ENCODE measurements at places on chromosomes 7 and 10.

DNA sequence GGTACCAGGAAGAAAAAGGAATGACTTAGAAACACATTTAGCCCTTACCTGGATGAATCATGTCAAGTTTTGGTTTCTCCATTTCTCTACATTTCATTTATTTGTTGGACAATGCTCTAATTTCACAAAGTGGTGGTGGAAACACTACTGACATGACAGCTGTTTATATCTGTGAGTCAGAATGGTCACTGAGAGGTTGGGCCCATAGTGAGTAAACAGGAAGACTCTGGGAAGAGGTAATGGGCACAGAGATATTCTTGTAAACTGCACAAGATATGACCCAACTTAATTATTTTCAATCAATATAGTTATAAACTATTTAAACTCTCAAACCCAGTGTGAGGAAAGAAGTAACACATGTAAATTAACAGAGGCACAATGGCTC, 176.3 kb upstream of the MEOX2 start:
- no peak for DNase-seq

DNA sequence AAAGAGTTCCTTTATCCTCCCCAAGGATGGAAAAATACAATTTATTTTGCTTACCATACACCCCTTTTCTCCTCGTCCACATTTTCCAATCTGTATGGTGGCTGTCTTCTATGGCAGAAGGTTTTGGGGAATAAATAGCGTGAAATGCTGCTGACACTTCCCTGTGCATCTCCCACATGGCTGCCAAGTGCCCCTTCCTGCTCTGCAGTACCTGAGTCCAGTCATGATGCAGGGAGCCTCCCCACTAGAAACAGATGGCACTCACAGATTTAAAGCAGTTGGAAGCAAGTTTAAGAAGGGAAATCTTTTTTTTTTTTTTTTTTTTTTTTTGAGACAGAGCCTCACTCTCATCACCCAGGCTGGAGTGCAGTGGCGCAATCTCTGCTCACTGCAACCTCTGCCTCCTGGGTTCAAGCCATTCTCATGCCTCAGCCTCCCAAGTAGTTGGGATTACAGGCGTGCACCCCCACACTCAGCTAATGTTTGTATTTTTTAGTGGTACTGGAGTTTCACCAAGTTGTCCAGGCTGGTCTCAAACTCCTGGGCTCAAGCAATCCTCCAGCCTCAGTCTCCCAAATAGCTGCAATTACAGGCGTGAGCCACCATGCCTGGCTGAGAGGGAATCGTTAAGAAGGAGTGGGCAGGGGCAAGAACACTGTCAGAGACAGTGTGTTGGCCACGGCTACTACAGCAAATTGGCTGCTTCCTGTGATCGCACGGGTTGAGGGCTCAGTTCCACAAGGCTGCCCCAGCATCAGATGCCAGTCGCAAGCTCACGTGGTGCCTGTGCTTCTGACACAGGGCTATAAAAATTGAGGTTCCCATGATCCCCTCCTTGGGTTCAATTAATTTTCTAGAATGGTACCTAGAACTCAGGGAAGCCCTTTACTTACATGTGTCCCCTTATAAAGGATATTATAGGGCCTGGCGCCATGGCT, 5.3 kb upstream of the PILRA start:
- no peak for DNase-seq

- DNase-seq = no peak
Observed at GRCh38 chr7:79624336-79624735, 170.9 kb upstream of the MAGI2 start.

- no peak for DNase-seq
Observed at GRCh38 chr10:66916030-66916429, 9.8 kb upstream of the LRRTM3 start.

- no peak for DNase-seq
Observed at GRCh38 chr10:71622154-71622526, 97.4 kb downstream of the C10orf105 start.

- no peak for DNase-seq
Observed at GRCh38 chr10:132551093-132551807, 13.7 kb downstream of the INPP5A start.

DNA sequence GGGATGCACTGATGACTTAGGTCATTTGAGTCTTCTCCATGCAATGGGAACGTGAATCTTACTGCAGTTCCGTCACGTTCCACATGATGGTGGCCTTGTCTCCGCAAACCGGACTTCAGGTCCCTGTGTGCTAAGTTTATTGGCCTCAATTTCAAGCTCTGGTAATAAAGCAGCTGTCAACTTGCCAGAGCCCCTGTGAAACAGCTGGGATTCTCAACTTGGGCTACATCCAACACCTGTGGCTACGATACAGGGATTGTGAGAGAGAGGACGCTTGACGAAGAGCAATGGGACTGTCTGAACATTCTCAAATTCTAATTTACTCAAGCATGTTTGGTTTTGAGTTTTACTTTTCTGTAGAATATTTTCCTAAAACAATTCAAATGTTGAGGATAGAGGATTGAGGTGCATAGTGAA, 174.2 kb downstream of the PTN start:
- DNase-seq = no peak

DNA sequence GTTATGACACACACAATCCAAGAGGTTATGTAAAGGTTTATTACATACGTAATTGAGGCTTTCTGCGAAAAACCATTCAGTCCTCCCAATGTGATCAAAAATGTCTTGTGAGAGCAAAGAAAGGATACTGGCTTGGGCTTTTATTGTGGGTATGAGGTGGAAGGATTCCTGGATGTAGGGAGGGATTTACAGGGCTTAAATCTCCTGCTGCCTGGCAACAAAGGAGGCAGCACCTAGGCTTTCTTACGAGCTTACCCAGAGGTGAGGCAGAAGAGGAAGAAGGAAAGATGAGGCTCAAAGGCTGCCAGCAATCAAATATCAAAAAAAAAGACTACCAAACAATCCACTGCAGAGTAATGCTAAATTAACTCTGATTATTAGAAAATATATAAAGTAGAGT, 1149.5 kb upstream of the POT1 start:
- DNase-seq = no peak

DNA sequence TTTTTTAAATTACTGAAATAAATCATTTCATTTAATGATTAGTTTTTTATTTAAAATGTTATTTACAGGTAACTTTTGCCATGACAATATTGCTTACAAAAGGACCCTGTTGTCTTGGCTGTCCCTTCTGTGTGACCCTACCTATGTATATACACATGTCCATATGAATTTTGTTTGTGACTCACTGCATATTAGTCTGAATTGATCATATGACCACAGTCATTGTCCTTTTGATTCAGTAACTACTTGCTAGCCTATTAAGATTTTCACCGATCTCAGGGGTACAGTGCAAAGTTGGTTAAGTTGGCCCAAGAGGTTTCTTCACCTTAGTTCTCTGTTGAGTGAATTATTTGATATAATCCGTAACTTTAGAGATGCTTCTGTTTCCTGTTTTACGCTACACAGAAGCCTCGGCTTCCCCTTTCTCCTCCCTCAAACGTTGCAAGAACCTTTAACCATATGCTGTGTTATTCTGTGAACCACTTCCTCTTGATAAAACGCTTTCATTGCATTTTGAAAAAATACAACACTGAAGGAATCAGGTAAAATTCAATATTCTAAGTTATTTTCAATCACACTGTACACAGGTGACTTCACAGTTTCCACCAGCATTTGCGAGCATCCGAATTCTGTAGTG, 43.9 kb downstream of the APBB1IP start:
- no peak for DNase-seq

GRCh38 chr10:598415-599170, 90.9 kb downstream of the DIP2C start:
- DNase-seq = no peak

- DNase-seq = no peak
Observed at GRCh38 chr10:104170610-104171254, 48.8 kb downstream of the SFR1 start.

DNA sequence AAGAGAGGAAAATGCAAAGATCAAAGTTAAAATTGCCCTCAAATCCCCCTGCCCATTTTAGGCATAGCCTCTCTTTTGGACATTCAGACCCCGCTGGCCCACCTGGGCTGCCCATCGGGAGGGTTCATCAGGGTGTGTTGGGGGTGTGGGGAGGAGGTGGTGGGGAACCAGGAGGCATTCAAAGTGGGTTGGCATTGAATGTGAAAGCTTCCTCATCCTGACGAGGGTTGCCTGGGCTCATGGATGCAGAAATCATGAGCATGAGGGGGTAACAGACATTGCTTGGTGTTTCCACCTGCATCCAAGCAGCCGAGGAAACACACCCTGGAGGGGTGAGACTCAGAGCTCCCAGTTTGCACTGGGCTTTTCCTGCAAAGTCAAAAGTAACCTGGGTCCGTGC, 20.6 kb downstream of the BTBD16 start:
- no peak for DNase-seq

DNA sequence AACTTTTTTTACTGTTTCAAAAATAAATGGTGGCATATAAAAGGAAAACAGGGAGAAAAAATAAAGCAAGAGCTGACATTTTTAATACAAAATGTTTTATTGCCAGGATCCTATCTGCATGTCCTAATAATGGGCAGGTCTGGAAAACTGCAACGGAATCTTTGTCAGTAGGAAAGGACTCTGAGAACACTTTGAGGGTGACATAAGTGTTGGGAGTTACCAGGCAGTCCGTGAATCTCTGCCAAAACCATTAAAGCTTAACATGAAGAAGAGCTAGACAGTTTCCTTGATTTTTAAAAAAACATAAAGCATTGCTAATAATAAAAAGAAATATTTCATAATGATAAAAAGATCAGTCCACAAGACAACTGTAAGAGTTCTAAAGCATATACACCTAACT, 80.7 kb downstream of the AGMO start:
- no peak for DNase-seq

DNA sequence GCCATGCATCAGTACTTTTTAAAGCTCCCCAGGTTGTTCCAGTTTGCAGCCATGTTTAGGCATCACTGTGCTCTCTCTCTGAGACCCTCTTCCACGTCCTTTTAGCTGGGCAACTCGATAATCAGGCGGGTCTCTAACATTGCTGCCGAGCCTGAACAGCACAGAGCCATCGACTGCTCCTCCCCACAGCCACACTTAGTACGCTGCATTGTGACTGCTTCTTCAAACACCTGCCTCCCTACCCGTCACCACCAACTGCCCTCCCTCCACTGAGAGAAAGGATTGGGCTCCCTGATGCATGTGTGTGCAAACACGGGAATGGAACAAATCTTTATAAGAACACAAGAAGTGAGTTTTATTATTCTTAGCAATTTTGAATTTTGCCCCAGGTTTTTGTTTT, 11.4 kb upstream of the TACR2 start:
- no peak for DNase-seq

DNA sequence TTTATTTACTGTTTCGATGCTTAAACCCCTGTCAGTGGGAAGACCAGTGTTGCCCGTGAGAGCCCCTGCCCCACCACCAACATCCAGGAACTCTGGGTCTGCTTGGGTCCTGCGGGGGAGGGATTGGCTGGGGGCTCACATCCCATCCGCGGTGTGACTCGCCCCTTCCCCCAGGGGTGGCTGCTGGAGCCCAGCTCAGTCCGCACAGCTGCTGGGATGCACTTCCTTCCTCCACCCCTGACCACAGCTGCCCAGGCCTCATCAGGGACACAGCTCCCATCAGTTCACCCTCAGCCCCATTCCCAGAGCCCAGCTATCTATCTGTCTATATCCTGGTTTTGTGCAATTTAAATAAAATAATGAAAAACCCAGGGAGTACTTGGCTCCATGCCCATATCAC, 54.5 kb downstream of the JAKMIP3 start:
- DNase-seq = no peak

GRCh38 chr10:92420546-92421275, 129.7 kb downstream of the MARCHF5 start:
- DNase-seq = no peak

DNA sequence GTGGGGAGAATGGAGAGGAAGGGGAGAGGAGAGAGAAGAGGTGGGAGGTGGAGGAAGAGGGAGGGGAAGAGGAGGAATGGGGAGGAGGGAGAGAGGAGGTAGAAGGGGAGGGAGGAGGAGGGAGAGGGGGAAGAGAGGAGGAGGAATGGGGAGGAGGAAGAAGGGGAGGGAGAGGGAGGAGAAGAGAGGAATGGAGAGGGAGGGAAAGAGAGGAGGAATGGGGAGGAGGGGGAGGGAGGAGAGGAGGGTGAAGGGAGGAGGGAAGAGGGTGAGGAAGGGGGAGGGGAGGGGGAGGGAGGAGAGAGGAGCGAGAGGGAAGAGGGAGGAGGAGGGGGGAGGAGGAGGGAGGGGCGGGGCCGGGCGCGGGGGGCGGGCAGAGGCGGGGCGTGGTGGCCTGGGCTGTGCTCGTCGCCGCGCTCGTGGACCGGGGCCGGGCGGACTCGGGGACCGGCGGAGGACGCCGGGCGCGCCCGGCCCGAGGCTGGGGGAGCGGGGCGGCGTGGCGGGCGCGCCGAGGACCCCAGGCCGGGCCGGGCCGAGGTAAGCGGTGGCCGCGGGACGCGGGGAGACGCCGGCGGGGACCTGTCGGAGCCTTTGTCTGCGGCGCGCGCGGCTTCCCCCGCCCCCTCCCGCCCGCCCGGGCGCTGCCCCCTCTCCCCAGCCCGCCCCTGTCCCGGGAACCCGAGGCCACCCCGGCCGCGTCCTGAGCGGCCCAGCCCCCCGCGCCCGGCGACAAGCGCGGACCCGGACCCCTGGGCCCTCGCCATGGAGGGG, at the start of gene SLC29A4:
SLC29A4 (plus strand) TSS at position 401 of the 774 bp plus-strand sequence. CDS start 4,874 bp downstream, outside the sequence.
- no peak for DNase-seq

DNA sequence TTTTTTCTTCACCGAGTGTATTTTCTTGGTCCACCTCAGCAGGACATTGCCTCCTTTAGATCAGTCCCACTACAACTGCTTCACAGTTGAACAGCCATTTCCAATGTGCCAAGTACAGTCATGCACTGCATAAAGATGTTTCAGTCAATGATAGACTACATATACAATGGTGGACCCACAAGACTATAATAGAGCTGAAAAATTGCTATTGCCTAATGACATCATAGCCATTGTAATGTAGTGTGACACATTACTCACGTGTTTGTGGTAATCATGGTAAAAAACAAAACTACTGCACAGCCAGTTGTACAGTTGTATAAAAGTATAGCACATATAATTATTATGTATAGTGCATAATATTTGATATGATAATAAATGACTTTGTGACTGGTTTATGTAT, 113.8 kb upstream of the HPS1 start:
- DNase-seq = no peak

DNA sequence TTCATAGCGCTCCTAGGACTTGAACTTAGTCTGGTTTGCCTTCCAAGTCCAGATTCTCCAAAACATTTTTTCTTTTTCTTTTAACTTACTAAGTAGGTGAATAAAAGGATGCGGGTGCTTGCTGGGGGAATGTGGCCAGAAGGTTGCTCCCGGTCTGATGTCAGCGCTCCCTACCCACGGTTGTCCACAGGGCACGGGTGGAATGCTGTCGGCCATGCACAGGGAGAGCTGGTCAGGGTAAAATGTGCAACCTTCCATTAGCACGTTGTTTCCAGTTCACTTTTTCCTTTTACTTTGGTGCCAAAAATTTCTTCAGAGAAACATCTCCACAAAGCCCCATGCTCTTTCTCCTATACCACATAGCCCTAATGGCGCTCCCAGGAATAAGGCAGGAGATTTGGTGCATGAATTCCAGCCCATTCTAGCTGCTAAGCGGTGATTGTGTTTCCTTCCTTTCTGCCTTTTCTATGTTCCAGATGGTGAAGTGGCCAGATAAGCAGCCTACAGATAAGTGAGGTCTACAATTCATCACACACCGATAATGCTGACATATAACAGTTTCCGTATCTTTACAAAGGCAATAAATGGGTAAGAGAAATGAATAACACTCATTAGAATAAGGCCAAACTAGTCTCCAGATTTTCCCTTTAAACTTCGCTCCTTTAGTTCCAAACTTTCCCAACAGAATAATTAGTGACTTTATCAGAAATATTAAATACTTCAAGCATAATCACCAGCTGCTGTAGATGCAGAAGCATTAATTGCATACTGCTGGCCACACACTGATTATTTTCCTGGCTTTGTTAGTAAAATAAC, 138.3 kb upstream of the FGFR2 start:
- DNase-seq = no peak

GRCh38 chr7:43953071-43953470, 26.8 kb downstream of the UBE2D4 start:
- DNase-seq = no peak
